HL-60 (cell line): ENCODE measurements at places on chromosomes 13 and 19.
A peak's percentile ranks its signal among the peaks of the same experiment; 100 is the strongest.

DNA sequence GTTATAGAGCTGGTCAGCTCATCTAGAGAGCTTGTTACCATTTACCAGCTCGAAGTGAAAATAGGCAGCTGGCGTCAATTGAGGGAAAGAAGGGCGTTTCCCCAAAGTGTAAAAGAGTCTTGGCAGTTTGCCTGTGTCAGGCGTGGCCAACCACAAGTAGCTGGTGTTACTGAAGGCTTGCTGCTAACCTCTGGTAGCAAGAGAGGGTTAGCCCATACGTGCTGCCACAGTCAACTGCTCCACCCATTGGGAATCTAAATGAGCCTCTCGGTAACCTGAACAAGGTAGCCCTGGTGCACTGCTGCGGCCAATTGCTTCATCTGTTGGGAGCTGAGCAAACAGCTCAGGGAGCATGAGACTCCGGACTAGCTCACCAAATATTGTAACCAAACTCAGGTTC, 314.9 kb upstream of the SLITRK5 start:
- no peak for DNase-seq

DNA sequence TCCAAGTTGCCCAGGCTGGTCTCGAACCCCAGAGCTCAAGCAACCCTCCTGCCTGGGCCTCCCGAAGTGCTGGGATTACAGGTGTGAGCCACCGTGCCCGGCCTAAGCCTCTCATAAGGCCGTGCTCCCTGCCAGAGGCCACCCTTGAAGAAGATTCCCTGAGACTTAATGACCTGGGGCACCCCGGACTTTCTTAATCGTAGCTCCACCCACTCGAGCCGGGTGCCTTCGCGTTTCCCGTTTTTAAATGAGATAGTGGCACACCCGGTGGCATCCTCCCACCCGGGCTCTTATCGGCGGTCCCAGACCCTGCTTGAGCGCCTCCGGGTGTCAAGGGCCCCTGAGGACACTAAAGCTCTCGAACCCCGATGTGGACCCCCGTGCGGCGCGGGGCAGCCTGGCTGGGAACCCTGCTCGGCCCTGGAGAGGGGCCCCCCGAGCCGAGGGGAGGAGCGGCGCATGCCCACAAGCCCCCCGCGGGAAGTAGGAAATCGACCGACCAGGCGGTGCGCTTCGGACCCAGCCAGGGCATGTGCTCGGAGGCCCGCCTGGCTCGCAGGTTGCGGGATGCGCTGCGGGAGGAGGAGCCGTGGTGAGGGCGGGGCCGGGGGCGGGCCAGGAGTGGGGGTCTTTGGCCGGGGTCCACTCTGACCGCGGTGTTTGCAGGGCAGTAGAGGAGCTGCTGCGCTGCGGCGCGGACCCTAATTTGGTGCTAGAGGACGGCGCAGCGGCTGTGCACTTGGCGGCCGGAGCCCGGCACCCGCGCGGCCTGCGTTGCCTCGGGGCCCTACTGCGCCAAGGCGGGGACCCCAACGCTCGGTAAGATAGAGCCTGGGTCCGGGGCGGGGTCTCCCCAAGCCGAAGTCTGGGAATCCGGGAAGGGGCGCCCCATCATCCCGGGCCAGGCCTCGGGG, at the start of gene ANKLE1:
Gene ANKLE1, plus strand, starts transcription at position 511 of the 914 bp plus-strand sequence. Its CDS starts 20 bp downstream, at position 531.
- DNase-seq, result peak; percentile 89

- DNase-seq, result no peak
Measured at GRCh38 chr13:22024381-22024994, 353.6 kb downstream of the FGF9 start.

DNA sequence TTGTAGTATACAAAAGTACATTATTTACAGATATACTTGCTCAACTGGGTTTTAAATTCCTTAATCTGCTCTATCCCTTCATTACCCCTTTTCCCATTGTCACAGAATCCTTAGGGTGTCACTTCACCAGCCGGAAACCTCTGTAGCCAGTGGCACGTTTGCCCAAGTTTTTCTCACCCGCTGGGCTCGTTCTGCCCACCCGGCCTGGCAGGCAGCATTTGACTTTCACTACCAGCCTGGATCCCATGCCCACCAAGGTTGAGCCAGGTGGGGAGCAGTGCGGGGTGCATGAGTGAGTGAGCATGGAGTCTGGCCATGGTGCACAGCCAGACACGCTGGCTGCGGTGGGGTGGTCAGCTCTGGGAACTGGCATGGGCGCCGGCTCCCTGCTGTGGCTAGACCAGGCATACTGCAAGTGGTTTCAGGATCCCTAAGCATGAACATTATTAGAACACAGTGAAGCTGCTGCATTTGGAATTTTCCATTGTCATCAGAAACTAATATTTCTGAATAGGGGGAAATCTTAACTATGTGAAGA, 98.3 kb downstream of the NALCN start:
- DNase-seq, result no peak

DNA sequence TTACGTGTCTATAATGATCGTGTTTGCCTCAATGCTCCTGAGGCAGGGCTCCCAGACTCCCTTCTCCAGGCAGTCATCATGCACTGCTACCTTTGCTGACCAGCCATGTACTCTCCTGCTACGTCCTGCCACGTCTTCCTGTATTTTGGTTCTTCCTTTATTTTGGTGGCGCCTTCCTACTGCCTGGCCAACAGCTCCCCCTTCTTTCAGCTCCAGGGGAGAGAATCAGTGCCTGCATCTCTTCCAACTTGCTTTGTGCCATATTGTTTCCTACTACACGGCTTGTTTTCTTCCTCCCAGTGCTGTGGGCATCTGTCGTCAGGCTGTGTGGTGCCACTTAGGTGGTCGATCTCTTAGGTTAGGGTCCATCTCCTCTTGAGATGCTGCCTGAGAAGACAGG, 96.2 kb downstream of the FGF9 start:
- no peak for DNase-seq

DNA sequence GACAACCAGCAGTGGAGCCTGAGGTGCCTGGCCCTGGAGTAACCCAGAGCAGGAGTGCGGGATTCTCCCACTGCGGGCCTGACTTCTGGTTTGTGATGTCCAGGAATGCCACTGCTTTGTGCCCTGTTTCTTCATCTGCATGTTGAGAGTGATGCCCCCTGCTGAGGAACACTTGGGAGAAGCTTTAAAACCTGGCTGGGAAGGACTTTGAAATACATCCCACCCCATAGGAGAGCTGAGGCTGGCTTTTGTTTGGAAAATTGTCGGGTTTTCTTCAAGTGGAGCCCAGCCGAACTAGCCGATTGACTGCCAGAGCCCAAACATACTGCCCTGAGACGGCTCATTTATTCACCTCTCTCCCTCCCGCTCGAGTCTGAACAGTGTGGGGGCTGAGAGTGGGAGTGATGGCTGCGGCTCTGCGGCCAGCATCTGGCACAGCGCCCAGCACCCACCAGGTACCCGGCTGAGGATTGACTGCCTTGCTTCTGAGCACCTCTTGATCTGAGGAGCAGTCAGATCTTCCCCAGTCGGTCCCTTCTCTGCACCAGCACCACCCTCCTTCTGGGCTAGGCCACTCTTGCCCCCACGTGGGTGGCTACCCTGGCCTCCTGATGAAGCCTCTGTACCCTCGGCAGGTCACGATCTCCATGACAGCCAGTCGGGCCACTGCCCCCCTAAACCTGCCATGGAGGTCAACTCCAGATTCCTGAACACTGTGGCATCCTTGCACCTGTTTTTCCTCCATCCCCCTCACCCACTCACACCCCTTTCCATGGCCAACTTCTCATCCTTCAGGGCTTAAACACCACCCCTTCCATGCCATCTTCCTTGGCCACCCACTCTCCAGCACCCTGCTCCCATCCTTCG, 148.9 kb downstream of the SIPA1L3 start:
- no peak for DNase-seq

DNA sequence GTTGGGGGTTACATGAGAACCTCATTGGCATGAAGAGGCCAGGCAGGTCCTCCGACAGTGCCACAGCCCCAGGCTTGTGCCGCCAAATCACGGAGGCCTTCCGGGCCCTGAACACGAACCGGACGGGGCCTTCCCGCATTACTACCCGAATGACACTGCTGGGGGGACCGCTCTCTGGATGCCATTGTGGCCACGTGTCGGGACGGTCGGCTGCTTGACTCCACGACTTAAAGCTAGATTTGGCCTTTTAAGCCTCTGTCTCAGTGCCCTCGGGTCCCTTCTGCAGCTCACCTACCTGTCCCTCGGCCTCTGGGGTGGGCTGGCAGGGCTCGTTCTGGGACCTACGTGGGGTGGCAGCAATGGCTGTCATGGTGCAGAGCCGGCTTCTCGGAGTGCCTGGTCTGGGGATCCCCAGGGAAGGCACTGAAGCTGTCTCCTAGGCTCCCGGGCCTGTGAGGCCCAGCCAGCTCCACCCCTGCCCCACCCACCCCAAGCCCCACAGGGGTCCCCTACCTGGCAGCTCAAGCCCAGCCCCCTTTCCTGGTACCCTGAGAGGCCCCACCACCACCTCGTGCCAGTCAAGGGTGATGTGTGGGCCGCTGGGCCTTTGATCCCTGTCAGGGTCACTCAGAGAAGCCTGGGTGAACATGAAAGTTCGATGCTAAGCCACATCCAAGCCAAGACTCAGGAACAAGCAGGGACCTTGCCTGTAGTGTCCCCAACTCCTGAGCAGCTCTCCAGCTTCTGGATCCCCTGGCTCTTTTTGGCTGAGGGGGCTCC, 245.8 kb upstream of the SGCG start:
- DNase-seq, result no peak

- DNase-seq, result no peak
Measured at GRCh38 chr13:23622985-23623384, 52.8 kb downstream of the TNFRSF19 start.

- DNase-seq, result no peak
Measured at GRCh38 chr13:98945863-98946605, 31.8 kb downstream of the DOCK9 start.
